ENCODE measurements at places on chromosomes 16 and 17.

DNA sequence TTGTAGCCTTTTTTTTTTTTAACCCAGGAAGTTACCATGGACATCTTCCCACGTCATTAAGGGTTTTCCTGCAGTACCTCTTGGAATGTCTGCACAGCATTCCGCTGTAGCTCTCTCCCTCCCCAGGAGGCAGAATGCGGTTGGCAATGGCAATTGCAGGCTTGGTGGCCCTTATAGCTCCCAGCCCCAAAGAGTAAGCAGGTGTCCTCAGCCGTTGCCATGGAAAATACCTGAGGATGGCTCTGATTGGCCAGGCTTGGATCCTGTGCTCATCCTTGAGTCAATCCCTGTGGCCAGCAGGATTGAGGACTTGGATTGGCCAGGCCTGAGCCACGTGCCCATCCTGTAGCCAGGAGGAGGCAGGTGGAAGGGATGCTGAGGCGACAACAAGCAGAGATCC lies 15.5 kb upstream of the TIMP2 start:
- DNase-seq = no peak

DNA sequence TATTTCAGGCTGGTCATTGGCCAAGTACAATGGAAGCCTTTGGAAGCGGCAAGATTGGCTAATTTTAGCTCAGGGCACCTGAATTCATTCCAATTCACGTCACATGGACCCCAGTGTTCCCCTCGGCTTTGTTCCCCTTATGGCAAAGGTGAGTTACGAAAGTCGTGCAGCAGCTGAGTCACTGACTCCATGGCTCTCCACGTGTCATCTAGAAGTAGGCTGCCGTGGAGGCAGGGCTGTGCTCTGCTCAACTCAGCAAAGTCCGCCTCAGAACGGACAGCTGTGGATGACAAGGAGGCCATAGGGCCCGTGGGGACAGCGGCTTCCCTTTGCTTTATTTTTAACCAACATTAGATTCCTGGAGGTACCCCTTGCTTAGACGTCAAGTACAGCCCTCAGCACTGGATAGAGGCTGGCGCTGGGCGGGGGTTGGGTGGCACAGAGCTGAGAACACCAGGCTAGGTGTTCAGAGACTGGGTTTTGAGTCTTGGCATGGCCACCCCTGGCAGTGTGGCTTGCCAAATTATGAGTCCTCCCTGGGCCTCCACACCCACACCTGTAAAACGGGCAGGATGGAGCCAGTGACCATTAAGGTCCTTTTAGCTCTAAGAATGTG lies 23.6 kb downstream of the ADAD2 start:
- no peak for DNase-seq

- no peak for DNase-seq
Measured at GRCh38 chr17:50218071-50218759, 16.8 kb upstream of the COL1A1 start.

GRCh38 chr17:69575346-69575761 lies 160.9 kb downstream of the MAP2K6 start:
- DNase-seq = no peak

DNA sequence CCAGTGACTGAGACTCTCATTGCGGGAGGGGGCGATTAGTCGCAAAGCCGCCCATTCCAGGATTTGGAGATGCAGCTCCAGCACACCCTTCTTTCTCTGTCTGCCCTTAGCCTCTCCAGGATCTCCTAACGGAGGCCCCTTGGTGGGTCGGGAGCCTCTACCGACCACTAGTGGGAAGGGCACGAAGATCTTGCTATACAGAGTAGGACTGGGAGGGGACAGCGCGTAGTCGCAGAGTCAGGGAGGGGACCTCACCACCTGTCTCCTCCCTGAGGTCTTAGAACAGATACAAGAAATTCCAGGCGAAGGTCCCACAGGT lies 588 bp upstream of the SMTNL2 start:
- DNase-seq = no peak
